ENCODE measurements at places on chromosomes 5 and 9. TPM values are rescaled to one million over a fixed set of nuclear protein-coding genes. Genes with fewer than 3 reads are reported as not detected.

The FGD3 gene
- 0.17 TPM for total RNA-seq

The SGCD gene
- 0.84 TPM for total RNA-seq

The LRRC26 gene
- total RNA-seq = not detected

The FSTL4 gene
- total RNA-seq = 0.09 TPM

The PPP2R2B gene
- total RNA-seq = not detected

The INIP gene
- 26.5 TPM for total RNA-seq

The EGFL7 gene
- 768 TPM for total RNA-seq

All from dermis blood vessel endothelial cell (primary cell).